ENCODE measurements at places on chromosomes 4 and X.

DNA sequence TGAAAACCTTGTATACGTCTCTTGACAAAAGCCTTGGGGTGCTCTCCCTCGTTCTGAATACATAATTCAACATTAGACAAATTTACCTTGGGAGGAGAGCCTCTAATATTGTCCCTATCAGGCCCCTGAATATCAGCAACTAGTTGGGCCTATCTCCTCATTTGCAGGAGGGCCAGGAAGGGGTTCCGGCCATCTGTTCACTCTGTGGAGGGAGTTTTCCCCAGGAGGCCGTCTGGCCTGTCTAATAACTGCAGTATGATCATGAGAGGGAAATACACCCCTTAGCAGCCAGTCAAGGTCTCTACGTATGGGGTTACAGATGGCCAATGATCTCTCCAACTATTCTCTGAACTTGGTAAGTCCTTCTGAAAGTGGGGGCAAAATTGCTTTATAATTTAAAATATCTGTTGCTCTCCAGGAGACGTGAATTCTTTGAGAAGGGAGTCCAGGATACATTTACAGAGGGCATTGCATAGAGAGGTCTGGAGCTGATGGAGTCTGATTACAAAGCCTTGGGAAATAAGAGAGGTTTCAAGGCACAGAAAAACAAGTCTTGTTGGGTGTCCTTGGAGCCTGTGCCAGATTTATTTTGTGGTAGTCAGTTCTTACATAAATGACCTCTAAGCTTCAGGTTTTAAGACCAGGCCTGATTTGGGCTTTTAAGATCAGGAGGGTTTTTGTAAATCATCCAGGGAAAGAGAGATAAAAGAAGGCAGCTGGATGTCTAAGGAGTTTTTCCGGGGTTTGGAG lies 48.2 kb upstream of the UXT start:
- DNase-seq: no peak

- DNase-seq: no peak
Observed at GRCh38 chrX:37767430-37767829, 12.4 kb upstream of the CYBB start.

- no peak for DNase-seq
Observed at GRCh38 chrX:49999087-49999486, 76.7 kb downstream of the CLCN5 start.

- no peak for DNase-seq
Observed at GRCh38 chr4:14719053-14719452, 283.2 kb upstream of the CPEB2 start.

GRCh38 chr4:145213245-145213644 lies 32.9 kb upstream of the OTUD4 start:
- no peak for DNase-seq

All from activated naive CD8-positive, alpha-beta T cell treated with anti-CD3 and anti-CD28 coated beads, Interleukin-2, amount 50 U/mL, for 16 hours (primary cell).